ENCODE measurements at places on chromosomes 3 and 15.

- no peak for DNase-seq
Measured at GRCh38 chr15:85527895-85528294, 147.5 kb downstream of the AKAP13 start.

- DNase-seq = no peak
Measured at GRCh38 chr3:165491487-165491886, 295.3 kb upstream of the SLITRK3 start.

DNA sequence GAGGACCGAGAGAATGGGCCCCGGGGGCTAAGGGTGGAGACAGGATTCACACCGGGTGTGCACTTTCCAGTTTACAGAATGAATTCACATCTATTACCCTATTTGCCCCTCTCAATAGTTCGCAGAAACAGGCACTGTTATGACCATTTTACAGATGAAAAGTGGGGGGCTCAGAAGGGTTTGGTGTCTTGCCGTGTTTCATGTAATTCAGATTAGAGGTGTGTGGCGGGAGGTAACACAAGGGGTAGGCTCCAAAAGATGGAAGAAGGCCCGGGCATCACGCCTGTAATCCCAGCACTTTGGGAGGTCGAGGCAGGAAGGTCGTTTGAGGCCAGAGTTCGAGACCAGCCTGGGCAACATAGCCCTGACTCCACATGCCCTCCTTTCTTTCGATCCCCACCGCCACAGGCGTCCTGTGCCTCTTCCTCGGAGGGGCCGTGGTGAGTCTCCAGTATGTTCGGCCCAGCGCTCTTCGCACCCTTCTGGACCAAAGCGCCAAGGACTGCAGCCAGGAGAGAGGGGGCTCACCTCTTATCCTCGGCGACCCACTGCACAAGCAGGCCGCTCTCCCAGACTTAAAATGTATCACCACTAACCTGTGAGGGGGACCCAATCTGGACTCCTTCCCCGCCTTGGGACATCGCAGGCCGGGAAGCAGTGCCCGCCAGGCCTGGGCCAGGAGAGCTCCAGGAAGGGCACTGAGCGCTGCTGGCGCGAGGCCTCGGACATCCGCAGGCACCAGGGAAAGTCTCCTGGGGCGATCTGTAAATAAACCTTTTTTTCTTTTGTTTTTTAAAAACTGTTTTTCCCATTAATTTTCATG, 3.4 kb downstream of the DUOXA2 start:
- DNase-seq = no peak

DNA sequence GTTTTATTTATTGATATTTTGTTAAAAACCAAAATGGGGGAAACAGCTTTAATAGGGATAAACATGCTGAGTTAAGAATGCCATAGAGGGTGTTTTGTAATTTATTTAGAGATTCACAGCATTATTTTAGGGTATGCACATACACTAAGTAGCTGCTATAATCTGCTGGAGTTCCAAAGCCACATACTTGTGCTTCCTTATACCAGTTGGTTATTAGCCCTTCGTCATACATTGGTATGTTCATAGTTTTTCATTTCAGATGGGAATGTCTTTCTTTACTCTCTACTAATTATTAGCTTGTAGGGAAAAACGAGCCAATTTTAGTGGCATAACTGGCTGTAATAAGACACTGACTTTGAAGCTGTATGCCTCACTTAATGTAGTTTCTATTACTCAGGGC, 74.9 kb downstream of the PFN2 start:
- DNase-seq = no peak

GRCh38 chr3:28586325-28586724, 237.7 kb upstream of the AZI2 start:
- DNase-seq = no peak
